ENCODE measurements at places on chromosomes 5 and 9.

DNA sequence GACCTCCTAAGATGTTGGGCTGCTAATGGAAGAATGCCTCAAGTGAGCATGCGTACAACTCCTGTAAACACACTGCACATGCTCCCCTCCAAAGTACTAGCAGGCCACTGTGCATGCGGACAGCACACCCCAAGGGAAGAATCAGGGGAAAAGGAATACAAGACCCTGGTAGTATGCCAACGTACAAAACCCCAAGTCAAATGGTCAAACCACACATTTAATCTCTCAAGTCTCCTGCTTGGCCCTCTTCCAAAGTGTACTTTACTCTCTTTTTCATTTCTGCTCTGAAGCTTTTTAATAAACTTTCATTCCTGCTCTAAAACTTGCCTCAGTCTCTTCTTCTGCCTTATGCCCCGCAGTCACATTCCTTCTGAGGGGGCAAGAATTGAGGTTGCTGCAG is 466.4 kb downstream of the DMRTA1 start:
- no peak for ATAC-seq

DNA sequence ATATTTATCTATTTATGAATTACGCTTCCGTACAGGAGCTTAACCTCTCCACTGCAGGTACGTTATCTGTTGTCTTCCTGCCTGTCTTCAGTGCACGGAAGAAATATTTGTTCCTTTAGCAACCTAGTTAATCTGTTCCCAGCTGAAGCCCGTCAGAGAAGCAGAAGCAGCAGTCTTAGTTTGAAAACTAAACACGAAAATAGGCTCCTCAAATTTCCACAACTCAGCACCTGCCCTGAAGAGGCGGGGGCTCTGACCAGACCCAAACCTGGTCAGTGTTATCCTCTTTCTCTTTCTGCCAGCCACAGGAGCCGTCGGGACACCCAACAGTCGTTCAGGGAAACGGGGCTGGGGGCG is 462 bp downstream of the NUDCD2 start:
- ATAC-seq: no peak

- no peak for ATAC-seq
Observed at GRCh38 chr5:172437445-172438318, 16.6 kb downstream of the SH3PXD2B start.

DNA sequence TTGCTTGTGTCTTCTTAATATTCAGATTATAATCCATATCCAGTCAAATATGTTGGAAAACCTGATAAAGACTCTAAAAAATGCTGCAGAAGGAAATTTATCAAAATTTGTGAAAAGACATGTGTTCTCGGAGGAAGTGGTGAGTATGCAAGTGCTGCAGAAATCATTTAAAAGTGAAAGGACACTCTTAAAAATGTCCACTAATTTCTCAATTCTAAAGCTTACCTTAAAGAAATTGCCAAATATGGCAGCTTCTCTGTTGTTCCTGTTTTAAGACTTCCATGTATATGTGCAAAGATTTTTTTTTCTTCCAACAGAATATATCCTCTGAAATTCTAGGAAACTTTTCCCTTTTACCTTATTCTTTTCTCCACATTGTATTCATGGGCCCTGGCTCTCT is 32.4 kb downstream of the PTCD2 start:
- ATAC-seq: no peak

GRCh38 chr9:29669613-29670012 is 2096.3 kb upstream of the C9orf72 start:
- ATAC-seq: no peak

All from activated CD4-positive, CD25-positive, alpha-beta regulatory T cell treated with anti-CD3 and anti-CD28 coated beads, Interleukin-2, amount 50 U/mL, for 24 hours (primary cell).